ENCODE measurements at places on chromosomes 13 and 19.
A peak's percentile ranks its signal among the peaks of the same experiment; 100 is the strongest.

DNA sequence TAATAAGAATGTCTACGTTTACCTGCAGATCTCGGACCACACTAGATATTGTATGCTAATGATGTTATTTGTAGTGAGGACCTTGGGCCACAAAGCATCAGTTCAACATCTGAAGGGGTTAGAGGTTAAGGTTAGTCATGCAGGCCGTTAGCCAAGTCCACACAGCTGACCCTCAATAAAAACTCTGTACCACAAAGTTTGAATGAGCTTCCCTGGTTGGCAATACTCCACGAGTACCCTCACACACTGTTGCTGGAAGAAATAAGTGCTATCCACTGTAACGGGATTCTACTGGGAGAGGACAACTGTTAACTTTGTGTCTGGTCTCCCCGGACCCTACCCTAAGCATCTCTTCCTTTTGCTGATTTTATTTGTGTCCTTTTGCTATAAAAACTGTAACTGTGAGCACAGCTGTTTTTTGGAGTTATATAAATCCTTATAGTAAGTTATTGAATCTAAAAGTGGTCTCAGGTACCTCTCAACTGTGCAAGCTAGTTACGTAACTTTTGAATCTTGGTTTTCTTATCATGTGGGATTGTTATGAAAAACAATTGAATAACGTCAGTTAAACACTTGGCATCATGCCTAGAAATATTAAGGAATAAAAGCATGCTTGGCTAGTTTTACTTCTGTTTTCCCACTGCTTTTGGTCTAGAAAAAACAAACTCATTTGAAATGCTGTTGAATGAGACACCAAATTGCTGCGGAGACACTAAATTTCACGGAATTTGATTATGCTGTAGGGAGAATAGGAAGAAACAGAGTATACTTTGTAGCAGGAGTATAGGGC lies 181.5 kb downstream of the DNAJC3 start:
- DNase-seq, result no peak

DNA sequence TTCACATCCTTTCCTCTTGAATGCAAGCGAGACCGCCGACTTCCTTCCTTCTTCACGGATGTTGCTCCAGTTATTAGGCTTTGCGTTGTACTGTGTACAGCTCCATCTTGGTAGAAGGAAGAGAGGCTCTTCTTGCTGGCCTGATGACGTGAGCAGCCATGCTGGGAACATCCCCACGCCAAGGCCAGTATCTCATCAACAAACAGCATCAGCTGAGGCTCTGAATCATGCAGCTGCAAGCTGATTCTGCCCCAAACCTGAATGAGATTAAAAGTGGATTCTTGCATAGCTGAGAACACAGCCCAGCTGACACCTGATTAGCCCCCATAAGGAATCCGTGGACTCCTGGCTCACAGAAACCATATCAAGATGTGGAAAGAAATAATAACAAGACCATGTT lies 809.6 kb downstream of the EFNB2 start:
- DNase-seq, result no peak

- DNase-seq, result no peak
Measured at GRCh38 chr19:45294291-45295029, 28.2 kb downstream of the CKM start.

GRCh38 chr13:75788481-75788981 lies 152.4 kb downstream of the LMO7 start:
- DNase-seq, result no peak

DNA sequence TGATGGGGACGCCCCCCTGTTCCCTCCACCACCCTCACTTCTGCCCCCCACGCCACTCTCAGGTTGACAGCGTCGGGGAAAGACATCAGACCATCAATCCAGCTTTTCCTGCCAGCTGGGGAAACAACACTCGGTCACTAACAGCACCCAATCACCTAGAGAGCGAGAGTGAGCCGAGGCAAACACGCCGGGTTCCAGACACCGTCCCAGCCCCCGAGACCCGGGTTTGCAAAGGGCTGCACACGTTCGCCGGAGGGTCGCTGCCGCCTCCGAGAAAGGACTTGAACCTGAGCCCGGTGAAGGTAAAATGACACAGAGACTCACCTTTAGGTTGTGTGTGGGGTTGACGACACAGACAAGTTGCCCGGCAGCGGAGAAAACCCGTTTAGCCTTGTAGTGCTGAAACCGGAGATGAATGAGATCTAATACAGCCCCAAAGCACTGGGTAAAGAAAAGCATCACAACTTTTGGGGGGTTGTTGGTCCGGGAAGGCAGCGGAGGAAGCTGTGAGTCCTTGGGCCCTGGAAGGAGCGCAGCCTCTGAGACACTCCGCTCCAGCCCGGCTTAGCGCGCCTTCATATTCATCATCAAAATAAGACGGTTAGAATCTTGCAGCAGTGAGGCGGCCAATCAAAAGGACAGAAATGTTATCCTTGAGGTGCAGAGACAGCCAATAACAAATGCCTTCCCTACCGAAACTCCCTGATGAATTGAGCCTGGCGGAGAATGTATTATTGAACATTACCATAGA lies at the start of gene SIAH3:
Gene SIAH3, minus strand, starts transcription at position 583 of the 751 bp plus-strand sequence. Its CDS starts 124 bp downstream, at position 459.
- DNase-seq, result no peak

DNA sequence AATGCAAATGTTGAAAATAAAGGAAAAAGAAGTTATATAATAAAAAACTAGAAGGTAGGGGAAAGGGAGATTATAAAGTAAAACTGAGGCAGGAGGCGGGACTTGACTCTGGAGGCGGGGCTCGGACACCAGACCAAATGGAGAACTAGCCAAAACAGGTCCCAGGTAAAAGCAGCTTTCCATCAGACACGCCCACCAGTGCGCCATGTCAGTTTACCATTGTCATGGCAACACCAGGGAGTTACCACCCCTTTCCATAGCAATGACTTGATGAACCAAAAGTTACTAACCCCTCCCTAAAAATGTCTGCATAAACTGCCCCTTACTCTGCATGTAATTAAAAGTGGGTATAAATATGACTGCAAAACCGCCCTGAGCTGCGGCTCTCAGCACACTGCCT lies 70.9 kb downstream of the PEPD start:
- DNase-seq, result no peak

DNA sequence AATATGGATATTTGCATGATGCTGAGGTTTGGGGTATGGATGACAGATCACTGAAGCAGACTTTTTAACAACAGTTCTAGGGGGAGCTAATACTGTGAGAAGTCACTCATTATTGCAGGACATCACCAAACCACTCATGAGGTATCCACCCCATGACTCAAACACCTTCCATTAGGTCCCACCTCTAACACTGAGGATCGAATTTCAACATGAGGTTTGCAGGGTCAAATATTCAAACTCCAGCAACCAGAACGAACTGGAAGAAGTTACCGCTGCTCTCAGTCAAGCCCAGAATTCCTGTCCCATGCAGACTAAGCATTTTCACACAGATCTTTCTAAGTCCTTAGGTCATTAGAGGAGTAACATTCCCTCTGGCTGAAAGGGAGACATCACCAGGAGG lies 758.9 kb downstream of the UQCRFS1 start:
- DNase-seq, result no peak

DNA sequence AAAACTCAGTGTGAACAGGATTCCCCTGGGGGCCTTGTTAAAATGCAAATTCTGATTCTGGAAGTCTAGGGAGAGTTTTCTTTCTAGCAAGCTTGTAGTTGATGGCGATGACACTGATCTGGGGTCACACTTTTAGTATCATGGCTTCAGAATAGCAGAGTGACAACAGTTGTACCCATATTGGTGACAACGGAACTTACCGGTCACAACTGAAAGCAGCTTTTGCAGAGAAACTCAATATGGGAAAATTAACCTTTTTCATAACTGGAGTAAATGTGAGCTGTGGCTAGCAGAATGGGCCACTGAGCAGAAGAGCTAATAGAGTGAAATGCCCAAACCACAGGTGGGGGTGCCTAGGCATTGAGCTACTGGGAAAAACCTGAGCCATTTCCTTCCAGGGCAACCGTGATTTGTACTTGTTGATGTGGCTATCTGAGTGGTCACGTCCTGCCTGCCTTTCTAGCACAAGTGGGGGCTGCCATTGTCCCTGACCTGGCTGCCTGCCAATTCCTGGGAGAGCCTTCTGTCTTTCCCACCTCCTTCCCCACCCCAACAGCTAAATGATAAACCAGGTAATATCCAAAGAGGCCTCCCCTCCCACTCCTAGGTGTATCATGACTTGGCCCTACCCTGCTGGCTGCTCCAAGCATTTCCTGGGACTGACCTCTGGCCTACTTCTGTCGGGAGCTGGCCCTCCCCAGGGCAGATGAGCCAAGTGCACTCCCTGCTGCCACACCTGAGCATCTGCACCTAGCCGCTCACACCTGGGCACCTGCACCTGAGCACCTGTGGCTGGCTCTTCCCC lies 1.7 kb upstream of the SLC10A2 start:
- no peak for DNase-seq

DNA sequence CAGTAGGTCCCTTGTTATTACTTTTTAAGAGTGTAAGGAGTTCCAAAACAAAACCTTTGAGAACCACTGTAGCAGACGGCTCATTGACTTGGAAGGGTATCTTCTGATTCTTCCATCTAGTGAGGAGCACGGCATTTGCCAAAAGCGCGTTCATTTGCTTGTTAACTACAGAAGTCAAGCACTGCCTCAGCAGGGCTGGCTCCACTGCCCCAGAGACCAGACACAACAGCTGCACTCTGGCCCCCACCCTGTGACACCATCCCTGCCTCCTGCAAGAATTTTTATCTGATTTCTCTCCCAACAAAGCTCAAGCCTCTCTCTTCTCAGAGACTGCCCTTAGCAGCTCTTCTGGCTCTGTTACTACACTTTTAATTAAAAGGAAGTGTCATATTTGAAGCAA lies 20.7 kb upstream of the XPO4 start:
- no peak for DNase-seq

- DNase-seq, result no peak
Measured at GRCh38 chr19:49515767-49516166, 3.3 kb downstream of the FCGRT start.

DNA sequence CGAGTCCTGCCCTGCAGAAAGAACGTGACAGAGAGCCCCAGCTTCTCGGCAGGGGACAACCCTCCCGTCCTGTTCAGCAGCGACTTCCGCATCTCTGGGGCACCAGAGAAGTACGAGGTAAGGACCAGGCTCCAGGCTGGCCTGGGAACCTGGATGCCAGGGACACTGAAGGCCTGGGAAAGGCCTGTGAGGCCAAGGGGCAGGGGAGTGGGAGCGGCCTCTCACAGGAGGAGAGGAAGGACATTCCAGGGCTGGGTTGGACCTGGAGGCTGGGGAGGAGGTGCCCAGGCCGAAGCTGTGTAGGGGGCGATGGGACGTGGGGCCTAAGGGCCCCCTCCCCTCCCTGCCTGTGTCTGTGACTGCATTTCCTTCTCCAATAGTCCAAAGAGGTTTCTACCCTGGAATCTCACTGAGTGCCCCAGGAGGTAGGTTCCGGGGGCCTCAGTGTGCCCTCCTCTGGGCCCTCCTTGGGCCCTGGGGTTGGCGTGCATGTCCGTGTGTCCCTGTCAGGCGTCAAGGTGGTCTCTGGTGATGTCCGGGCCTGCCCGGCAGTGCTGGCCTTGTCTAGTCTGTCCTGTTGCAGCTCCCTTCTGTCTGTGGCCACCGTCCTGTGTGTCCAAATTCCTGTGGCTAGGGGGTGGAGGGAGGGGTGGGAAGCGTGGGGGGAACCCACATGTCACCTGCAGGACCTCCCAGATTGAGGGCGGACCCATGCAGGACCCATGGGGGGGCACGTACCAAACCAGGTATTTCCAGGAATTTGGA lies 16.9 kb upstream of the CD22 start:
- DNase-seq, result no peak

DNA sequence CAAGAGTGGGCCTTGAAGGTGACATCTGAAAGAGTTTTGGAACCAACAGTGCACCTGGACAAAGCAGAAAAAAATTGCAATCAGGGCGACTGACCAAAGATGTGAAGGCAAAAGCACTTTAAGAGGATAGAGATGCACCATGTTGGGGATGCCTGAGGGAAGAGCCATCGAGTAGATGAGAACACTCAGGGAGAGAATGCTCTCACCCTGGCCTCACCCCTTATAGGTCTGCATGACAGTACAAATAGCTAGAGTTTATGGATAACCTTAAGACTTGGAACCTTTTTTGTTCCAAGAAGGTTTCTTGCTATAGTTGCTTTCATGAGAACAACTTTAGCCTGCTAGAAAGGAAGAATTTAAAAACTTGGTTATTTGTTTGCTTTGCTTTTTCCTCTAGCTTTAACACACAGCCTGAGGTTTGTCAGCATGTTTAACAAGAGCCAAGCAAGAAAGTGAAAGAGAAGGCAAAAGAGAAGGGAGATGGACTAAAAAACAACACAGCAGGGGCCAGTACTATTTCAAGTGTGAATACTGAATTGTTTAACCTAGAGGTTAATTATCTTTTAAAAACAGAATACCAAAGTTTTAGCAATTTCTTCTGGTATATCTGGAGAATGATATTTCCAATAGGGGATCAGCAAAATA lies 418.9 kb downstream of the DIAPH3 start:
- no peak for DNase-seq

DNA sequence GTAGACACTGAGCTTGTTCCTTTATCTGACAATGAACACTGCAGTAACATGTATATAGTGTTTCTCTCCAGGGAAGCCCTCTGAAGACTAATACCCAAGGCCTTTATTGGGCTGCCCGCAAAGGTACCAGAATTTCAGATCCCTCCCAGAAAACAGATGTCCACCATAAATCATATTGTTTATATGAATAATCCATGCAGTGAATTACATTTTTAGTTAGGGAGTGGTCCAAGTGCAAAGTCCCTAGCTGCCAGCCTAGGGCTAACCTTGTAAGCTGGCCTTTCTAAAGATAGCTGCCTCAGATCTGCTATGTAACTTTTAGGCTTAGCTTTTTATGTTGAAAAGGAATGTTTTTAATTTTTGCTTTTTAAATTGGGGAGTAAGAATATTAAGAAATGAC lies 44.7 kb downstream of the TDRD3 start:
- no peak for DNase-seq

- DNase-seq, result peak; percentile 76
Measured at GRCh38 chr19:35044317-35045117, 3.0 kb downstream of the HPN start.

DNA sequence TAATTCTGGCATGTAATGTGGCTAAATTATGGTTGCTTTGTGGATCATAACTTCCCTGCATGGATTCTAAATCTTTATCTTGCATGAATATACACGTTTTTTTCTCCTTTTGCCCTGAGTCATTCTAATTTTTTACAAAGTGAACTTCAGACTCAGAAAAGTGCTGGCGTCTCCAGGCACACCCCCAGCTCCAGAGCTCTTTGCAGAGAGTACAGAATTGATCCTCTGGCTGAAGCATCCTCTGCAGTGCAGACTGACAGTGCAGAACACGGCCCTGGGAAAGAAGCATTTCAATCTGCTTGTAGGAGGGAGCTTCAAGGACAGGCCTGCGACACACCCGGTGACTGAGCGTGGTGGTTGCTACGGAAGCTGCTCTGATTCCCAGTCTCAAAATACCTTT lies 228.1 kb downstream of the FGF9 start:
- no peak for DNase-seq

DNA sequence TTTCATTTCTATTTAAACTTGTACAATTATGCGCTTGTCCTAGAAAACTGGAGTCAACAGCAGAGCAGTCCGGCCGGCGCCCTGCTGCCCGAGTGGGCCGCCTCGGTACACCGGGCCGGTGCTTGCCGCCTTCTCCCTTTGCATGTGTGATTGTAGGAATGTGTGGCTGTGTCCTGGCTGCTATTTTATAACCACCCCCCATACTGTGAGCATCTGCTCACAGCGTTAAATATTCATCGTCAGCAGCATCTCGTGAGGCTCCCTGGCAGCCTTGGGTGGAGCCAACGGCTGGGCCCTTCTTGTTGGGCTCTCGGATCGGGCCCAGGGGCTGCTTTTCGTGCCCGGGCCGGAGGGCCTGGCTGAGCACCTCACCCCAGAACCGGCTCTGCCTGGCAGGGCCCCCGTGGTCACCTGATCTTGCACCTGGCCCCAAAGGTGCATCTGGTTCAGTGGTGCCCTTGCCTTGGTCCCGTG lies 10.6 kb downstream of the PIAS4 start:
- DNase-seq, result no peak

GRCh38 chr19:9427941-9428340 lies 7.4 kb downstream of the ZNF266 start:
- no peak for DNase-seq
